ENCODE measurements at places on chromosomes 16 and 17.

DNA sequence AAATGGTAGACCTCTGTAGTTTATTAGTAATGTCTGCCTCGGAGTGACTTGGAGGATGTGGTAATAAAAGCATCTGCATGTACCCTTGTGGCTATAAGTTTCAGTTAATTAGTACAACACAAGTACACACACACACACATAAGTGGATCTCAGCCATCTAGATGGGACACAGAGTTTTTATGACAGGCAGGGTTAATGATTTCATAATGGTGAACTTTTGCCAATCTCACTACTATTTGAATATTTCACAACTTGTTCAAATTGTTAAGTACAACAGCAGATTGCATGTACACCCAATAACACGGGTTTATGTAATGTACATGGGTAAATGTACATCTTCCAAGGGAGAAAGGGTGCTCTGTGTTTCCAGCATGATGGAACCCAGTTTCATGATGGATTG, 511.3 kb upstream of the HSBP1 start:
- DNase-seq: no peak

GRCh38 chr16:87570572-87570937, 31.8 kb upstream of the JPH3 start:
- no peak for DNase-seq

- DNase-seq: no peak
Measured at GRCh38 chr16:81448154-81449131, 3.8 kb downstream of the CMIP start.

GRCh38 chr17:14827396-14827919, 437.7 kb downstream of the PMP22 start:
- DNase-seq: no peak
